ENCODE measurements at places on chromosomes 11 and 22.

DNA sequence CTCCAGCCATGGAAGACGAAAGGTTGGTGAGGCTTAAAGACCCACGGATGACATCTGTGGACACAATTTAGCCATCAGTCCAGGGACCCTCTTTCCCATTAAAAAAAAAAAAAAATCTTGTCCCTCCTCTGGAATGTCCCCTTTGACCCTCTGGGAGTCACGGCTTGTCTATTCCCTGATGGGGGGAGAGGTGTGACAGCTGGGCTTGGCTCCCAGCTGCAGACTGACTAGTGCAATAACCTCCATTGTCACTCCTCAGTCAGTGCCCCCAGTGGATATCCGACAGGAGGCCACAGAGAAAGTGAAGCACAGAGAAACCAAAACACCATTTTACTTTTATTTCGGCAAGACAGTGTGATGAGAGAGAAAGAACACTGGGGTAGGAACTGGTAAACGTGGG lies 2.7 kb upstream of the VSIG2 start:
- DNase-seq = no peak

DNA sequence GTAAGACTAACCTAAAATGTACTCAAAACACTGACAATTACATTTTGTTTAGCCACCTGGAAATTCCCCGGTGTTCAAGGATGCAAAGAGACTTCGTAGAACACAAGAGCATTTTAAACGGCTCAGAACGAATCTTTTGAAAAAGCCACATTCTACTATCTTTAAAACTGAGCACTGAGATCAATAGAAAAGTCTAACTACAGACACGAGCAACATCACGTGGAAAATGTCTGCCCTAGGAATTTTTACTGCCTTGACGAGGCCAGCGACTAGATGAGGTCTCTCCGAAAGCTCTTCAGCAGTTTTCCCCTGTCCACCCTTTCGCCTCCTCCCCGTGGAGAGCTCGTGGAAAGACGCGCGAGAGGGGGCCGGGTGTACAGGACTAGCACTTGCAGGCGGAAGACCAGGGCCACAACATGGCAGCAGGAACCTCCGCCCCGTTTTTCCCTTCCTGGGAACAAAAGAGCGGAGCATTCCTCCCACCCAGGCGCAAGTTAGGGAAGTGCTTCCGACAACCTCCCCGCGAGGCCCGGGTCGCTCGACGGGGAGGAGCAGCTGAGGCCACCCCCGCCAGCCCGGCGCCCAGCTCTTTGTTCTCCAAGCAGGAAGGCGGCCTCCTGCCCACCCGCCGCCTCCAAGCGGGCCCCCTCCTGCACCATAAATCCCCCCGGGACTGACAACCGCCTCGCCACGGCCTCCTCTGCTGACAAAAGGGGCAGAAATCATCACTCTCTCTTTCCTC lies 1.1 kb downstream of the EIF4G2 start:
- DNase-seq = peak; percentile 14

GRCh38 chr11:129950101-129951091 lies 52.2 kb downstream of the PRDM10 start:
- no peak for DNase-seq

DNA sequence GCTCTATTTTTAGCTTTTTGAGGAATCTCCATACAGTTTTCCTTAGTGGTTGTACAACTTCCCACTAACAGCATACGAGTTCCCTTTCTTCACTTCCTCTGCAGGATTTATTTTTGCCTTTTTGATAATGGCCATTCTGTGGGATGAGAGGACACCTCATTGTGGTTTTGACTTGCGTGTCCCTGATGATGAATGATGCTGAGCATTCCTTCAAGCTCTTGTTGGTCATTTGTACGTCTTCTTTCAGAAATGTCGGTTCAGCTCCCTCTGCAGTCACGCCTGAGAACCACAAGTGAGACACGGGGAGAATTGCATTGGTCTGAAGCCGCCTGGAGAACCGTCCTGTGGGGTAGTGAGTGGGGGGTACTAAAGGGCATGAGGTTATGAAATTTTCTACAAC lies 2.0 kb upstream of the KRTAP5-10 start:
- DNase-seq = no peak

- no peak for DNase-seq
Measured at GRCh38 chr11:69648679-69649575, 8.0 kb downstream of the CCND1 start.

- no peak for DNase-seq
Measured at GRCh38 chr22:32870474-32870873, 69.0 kb downstream of the TIMP3 start.

DNA sequence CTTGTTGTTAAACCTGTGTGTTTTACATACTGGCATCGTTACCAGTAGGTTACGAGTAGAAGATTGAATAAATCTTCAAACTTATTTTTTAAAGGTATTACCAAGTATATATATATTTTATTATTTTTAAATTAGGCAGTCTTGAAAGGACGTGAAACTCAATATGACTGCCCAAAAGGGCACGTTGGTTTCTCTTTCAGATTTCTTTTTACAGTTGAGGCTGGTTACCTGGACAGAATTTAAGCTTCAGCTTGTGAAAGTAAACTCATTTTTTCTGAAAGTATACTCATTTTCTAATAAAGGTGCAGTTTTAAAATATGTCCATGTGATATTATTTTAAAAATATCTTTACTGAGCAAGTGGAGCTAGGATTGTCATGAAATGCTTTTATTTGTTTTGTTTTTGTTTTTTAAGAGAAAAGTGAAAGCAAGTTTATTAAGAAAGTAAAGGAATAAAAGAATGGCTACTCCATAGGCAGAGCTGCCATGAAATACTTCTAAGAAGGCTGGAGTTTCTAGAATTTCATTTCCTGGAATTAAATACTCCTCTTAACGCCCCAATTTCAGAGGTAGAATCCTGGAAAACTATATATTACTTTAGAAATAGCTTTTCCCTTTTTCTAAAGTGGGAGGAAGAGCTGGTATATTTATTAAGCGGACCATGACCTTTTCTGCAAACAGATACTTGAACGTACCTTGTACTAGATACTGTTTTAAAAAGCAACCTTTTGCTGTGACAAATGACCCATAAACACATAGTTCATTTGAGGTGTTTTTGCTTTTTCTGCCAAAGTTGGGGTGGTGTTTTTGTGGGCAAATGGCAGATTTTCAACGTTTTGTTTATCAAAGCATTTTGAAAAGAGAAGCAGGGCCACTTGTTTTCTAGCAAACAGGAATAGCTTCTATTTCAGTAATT lies 1.9 kb downstream of the FBXO7 start:
- DNase-seq = no peak

DNA sequence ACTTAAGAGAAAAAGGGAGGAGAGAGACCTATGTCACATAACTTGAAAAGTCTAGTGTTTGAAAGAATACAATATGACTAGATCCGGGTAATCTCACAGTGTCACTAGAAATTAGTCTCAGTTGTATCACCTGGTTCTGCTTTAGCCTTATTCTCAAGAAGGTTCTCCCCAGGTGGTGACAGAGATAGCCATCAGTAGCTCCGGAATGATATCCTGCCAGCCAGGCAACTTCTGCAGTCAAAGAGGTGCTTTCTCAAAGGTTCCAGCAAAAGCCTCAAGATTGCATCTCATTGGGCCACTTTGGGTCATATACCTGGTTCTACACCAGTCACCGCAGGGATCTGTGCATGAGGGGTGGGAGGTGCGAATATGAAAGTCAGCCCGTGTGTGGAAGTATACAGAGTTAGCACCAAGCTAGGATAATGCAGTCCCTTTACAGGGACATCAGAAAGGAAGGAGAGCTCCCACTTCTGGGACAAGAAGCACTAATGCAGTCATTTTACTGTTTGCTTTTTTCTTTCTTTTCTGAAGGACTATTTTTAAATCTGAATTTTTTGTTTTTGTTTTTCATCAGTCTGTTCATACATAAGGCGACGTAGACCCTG lies 61.1 kb downstream of the CYB5R2 start:
- no peak for DNase-seq

- DNase-seq = no peak
Measured at GRCh38 chr11:74024261-74025029, 15.6 kb upstream of the UCP3 start.

DNA sequence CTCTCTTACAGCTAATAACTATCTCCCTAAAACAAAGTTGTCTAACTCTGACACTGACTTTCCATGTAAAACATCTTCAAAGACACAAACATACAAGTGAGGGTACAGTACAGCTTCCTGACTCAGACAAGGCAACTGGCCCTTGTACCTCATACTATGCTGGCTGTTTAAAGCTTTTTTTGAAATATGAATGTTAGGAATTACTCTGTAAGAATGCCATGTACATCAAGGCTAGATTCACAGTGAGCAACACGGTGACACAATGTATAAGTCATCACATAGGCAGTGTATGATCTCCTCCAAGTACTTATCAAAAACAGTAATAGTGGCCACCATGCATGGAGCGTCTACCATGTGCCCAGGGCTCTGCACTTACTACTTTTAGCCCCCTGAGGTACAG lies 28.6 kb downstream of the ALG8 start:
- DNase-seq = no peak

DNA sequence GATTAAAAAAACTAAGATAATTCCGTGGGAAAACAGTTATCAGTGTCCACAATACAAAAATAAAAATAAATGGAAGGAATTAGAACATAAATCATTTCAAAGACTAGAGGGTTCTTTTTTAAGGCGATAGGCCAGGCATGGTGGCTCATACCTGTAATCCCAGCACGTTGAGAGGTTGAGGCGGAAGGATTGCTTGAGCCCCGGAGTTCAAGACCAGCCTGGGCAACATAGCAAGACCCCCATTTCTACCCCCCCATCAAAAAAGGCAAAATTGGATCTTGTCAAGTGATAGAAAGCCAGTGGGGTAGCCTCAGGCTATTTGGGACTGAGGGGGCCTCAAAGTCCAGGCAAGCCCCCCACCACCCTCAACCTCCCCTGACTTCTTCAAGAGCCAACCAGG lies 20.6 kb upstream of the POLA2 start:
- DNase-seq = no peak

- DNase-seq = no peak
Measured at GRCh38 chr11:36394926-36395325, 98.8 kb downstream of the PRR5L start.

DNA sequence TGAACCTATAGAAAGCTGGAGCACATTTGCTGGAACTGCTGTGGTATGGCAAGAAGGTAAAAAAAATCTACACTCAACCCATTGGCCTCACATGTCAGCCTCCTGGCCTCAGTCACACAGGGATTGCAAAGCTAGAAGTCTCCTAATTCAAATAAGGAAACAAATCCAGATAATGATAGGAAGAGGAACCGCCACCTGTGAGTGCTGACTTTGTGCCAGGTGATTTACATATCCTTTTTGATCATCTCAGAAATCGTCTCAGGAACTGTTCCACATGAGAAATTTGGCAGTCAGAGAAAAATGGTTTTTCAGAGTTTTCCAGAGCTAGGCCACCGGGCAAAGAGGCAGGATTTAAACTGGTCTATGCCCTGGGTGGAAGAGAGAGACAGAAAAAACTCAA lies 986 bp downstream of the NLRP10 start:
- DNase-seq = no peak

DNA sequence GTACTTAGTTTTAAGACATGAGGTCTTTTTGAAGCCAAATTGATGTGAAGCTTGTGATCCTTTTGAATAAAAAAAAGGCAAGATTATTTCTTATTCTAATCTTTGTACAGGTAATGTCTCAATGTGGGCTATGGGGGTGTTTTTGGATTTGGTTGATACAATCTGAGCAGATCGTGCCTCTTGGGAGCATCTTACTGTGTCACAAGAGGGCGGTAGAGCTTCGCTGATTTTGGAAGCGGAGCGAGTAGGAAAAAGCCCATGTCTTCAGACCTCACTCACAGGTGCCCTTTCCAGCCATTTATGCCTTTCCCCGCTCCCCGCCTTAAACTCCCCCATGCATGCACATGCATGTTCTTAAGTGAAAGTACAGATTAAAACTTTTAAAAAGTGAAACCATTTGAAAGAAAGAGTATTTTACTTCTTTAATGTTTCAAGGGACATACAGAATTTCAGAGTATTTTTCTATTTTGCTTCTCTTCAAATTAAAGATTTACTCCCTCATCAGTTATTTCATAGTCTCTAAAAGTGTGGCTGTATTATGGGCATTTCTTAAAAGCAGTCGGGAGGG lies 18.8 kb downstream of the DDX25 start:
- DNase-seq = peak; percentile 48

DNA sequence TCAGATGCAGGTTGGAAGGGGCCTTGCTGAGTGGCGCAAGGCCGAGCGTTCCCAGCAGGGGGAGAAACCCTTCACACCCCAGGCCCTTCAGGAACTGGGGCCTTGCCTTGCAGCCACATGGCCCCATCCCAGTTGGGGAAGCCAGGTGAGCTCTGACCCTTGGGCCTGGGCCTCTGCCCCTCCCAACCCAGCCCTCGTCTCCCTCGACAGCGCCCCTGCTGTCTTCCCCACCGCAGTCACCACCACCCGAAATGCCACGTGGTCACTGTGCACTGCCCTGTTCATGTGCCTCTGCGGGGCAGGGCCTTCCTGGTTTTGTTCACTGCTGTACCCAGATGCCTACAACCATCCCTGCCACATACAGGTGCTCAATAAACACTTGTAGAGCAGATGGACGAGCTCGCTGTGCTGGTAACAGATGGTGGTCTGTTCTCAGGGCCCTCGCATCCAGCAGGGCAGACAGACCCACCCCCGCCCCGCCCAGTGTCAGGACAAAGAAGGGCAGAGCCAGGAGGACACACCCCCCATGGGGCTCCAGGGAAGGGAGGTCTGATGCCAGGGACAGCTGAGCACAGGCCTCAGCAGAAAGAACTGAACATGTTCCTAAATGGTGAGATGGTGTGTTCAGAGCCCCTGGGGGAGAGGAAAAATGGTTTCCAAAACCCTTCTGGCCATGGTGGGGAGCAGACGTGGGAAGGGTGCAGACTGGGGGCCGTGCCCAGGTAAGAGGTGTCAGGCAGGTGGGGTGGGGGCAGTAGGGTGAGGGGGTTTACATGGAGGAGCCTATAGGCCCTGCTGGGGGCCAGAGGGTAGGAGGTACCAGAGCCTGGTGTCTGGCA lies 3.7 kb downstream of the POLR2L start:
- DNase-seq = no peak

DNA sequence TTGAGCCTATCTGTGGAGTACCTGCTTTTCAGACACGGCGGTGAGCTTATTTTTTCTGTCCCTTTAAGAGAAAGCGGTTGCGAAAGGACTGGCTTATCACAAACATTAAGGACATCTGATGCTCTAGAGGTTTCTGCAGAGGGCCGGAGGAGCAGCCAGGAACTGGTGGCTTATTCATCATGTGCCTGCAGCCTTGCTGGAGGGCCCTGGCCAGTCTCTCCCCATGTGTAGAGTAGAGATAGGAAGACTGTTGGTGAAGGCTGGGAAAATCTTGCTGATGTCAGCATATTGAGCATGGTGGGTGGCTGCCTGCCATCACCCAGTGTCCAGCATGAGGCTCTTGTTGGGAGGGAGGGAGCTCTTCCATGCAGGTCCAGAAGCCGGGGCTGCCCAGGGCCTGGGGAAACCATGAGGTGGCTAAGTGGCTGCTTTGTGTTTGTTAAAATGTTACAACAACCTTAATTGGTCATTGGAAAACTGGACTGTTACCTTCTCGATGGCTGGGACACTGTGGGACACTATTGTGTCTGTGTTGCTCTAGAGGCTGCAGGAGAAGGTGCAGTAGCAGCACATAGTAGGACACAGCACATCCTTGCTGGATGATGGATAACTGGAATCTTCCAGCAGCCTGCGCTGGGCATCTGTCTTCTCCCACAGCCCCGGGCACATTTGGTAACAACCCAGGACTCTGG lies 54.3 kb downstream of the TSPAN18 start:
- no peak for DNase-seq

GRCh38 chr11:4768094-4768493 lies 1.6 kb downstream of the OR51F1 start:
- DNase-seq = no peak
